ENCODE measurements at places on chromosomes 7 and 10.

GRCh38 chr10:125828311-125828710 is 5.0 kb downstream of the BCCIP start:
- DNase-seq = no peak

GRCh38 chr10:20006169-20006870 is 190.1 kb downstream of the PLXDC2 start:
- no peak for DNase-seq

DNA sequence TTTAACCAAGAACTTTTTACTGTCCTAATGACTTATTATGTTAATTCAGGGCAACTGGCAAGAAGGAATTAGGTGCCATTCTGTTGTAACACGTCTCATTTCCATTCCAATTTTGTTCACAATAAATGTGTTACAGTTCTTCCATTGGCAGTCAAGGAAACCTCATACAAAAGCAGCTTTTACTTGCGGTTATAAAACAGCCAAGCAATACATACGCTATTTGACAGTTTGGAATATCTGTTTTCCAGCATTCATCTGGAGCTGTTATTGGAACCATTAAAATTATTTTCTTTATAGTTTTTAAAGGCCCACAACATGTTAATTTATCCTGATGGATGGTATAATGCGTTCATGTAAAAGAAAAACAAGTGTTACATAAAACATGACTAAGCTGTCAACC is 33.3 kb downstream of the MTERF1 start:
- DNase-seq = no peak

DNA sequence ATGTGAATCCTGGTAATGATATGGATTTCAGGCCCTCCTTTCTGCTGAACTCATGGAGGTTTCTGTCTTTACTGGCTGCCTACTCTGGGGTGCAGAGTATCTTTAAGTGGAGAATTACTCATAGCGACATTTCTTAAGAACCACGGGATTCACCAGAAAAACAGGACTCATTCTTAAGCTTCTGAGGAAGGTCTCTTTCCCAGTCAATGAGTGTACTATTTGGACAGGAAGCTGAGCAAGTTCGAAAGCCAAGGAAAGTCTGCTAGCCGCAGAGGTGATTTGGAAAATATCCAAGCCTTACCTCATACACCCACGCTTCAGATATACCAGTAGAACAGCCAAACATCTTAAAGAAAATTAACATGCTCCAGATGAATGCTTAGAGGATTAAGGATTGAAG is 377.6 kb upstream of the MYO3A start:
- no peak for DNase-seq

DNA sequence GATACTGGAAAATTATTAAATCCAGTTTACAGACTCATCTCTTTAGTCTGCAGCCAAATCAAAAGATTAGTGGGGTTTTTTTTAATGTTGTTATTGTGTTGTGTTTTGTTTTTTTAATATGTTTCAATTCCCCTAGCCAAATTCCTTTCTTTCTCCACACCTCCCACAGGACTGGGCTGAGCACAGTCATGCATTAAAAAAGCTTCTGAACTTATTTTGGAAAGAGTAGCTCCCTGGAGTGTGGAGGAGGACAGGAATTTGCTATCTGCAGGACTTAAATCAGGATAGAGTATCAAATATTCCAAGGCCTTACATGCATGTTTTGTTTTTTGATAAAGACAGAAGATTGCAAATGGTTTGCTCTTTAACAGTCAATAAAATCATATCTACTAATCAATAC is 90.7 kb downstream of the GNAI1 start:
- DNase-seq = no peak

- no peak for DNase-seq
These were observed 169.6 kb downstream of the ZNF365 start for GRCh38 chr10:62543571-62544355.

DNA sequence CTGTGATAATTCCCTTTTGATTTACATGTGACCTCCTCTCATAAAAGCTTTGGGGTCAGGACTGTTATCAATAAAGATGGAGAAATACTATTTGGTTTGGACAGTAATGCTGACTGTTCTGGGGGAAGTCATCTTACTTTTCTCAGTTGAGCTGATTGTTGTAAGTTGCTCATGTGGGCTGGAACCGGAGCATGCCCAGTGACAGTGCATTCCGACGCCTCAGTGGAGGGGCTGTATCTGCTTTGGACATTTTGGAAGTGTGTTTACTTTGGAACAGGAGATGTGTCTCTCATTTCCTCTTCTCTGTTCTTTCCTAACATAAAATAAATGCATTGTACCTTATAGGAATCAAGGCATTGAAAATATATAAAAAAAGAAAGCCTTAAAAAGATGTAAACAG is 30.1 kb downstream of the RBM33 start:
- DNase-seq = no peak

- DNase-seq = no peak
These were observed 110.7 kb downstream of the ZNF467 start for GRCh38 chr7:149662591-149663095.

DNA sequence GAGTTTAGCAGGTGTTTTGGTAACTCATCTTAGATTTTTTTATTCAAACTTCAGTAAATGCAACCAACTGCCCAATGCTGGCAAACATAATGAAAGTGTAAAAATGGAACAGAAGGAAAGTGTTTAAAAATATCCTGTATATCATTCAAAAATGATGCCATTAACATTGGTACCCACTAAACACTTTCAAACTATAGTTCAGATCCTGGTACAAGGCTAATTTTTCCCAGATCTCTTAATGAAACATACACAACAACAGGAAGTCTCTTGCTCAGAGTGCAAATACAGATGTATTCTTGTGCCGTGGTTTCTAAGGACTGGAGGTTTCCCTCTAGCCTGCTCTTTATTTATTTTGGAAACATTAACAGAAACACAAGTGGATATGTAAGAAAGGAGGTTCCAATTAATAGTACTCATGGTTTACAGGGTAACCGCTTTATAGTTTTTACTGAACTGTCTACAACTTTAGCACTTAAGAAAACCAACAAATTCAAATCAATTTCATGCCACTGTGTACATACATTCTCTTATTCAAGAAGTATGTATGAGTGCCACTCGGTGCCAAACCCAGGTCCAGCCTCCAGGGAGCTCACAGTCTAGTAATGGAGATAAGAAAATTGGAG is 176.0 kb upstream of the AKR1E2 start:
- DNase-seq = no peak

Data from occipital lobe (tissue), 3 donors.